ENCODE measurements at places on chromosomes 12 and 14. TPM values are rescaled to one million over a fixed set of nuclear protein-coding genes. Genes with fewer than 3 reads are reported as not detected.
A peak's percentile ranks its signal among the peaks of the same experiment; 100 is the strongest.

The ADGRD1 gene
- 4.9 TPM for total RNA-seq

The CCDC197 gene
- not detected for total RNA-seq

The FOXN4 gene
- total RNA-seq = not detected

The IAPP gene
- 111 TPM for total RNA-seq

The ZNF219 gene
- 39.2 TPM for total RNA-seq

The CELA1 gene
- not detected for total RNA-seq

The OR4K13 gene
- total RNA-seq = not detected

The HOXC12 gene
- total RNA-seq = not detected

The ACSM4 gene
- total RNA-seq = not detected

The ANAPC5 gene
- total RNA-seq = 135 TPM

The LRCOL1 gene
- not detected for total RNA-seq

- DNase-seq = no peak
These were observed 3.0 kb downstream of the GALNT8 start for GRCh38 chr12:4723226-4723625.

DNA sequence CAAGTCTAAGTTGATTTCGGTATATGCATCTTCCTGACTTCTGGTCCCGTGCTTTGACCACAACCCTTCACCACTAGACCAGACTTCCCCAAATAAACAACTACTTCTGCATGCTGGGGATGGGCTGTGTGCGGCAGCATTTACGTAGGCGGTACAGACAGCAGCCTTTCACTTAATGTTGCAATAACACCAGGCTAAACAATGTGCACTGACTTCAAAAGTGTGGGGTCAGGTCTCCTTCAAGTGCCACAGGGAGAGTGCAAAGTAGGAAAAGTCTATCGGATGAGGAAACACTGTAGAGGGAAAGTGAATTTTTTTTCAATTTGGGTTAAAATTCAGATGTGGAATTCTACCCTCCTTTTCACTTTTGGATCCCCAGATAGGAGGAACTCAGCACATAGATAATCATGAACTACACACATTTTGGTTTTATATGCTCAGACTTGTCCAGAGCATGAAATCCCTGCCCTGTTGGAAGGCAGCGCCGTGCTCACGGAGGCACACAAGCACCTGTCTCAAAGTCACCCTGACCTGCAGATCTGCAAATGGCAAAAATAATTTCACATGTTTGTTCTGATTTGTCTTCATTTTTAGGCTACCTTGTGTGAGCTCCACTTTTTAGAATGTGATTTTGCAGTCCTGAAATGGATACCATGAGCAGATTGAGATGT lies 3.6 kb upstream of the FOS start:
- peak; percentile 81 for DNase-seq

- DNase-seq = no peak
These were observed 62.8 kb downstream of the VWF start for GRCh38 chr12:6061660-6062059.

- DNase-seq = no peak
These were observed 77.4 kb downstream of the FBXL14 start for GRCh38 chr12:1517007-1517406.

DNA sequence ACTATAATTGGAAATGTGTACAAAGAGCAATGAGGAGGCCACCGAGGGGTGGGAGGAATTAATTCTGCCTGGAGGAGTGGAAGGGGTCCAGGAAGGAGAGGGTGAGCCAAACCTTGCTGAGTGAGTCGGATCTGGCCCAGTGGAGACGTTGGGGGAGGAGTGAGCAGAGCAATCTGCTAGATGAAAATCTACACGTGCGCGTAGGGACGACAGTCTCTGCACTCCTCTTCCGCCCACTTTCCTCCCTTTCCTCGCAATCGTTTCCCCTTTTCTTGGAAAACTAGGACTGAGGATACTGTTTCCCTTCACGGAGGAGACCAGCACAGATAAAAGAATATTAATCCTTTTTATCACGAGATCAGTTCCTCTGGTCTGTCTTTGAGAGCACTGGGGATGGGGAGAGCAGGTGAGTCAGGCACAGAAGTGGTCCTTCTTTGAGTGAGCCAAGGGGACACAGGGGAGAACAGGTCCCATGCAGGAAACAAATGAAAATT lies 2.9 kb upstream of the NAB2 start:
- no peak for DNase-seq

- DNase-seq = no peak
These were observed 46.7 kb downstream of the DAD1 start for GRCh38 chr14:22542360-22542759.

- DNase-seq = no peak
These were observed 196.6 kb downstream of the SLC25A21 start for GRCh38 chr14:36975834-36976233.

DNA sequence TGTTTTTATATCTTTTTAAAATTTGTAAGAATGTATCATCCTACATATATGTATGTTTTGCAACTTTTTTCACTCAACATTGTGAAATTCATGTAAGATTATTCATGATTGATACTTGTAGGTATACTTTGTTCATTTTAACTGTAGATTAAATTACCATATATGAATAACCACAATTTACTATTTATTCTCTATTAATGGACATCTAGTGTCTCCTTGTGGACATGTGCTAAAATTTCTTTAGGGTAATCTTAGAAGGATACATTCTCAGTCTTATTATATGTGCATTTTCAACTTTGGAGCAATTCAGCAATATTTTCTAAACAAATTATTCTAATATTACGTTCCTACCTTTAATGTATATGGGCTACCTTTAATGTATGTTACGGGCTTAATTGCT lies 192.4 kb downstream of the FUT8 start:
- DNase-seq = no peak

DNA sequence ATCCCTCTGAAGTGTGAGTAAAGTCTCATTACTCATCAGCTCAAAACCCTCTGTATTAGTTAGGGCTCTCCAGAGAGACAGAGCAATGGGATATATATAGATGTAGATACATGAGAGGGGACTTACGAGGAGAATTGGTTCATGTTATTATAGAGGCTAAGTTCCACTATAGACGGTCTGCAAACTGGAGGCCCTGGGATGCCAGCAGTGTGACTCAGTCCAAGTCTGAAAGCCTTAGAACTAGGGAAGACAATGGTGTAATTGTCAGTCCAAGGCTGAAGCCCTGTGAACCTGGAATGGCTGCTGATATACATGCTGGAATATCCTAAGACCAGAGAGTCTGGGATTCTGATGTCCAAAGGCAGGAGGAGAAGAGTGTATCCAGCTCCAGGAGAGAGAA lies 57.3 kb upstream of the CEP83 start:
- no peak for DNase-seq

GRCh38 chr12:12992418-12993130 lies 7.5 kb downstream of the HEBP1 start:
- peak; percentile 27 for DNase-seq

DNA sequence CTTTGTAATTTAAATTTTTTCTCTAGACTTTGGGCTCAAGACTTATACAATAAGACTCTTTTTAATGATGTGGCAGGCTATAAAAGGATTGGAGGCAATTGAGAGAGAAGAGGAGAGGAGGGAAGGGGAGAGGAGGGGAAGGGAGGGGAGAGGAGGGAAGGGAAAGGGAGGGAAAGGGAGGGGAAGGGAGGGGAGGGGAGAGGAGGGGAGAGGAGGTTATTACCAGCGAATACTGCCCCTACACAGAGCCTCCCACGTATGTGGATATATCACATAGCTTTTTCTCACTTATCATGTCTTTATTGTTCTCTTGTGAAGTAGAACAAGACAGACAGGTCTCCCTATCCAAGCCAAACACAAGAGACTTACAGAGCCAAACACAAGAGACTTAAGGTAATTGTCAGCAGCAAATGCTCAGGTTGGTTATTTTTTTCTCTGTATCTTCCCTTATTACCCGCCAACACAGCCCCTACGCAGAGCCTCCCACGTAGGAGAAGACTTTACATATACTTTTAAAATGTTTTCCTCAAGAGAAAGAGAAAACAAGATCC lies 63.1 kb downstream of the DRAM1 start:
- no peak for DNase-seq

DNA sequence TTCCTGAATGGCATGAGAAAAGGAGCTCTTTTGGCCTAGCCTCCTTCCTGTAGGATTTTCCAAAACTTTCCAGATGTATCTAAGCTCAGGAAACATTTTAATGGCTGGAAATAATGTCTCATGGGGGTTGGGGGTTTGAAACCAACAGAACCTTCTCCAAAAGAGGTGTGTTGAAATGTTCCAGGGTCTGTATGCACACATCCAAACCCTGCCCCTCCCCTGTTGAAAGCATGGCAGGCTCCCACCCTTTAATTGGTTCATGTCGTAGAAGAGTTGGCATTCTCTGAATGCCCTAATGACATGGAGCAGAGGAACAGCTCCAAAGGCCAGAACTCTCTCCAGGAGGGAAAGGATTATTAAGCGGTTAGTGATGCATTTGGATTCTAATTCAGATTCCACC lies 353.2 kb downstream of the ZFP36L1 start:
- no peak for DNase-seq

GRCh38 chr14:32259368-32260013 lies 56.4 kb upstream of the RNU6-8 start:
- no peak for DNase-seq

DNA sequence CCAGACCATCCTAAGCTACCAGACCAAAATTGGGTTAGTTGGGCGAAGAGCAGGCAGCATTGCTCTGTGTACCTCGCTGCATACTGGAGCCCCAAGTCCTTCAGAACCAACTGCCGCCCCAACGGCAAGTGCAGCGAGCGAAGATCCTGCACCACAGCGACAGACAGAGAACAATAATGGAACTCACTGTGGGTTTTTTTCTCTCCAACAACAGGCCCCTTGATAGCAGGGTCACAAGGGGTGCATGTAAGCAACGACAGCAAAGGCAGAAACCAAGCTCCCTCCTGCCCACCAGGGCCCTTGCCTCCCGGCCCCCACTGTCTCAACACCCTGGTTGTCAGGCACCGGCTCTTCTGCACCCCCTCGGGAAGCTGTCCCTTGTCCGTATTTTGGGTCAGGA lies 39.0 kb downstream of the RNF34 start:
- no peak for DNase-seq

- DNase-seq = no peak
These were observed 3.2 kb downstream of the PPP1R1A start for GRCh38 chr12:54585243-54585642.

GRCh38 chr14:81068176-81068782 lies 112.9 kb downstream of the TSHR start:
- DNase-seq = no peak

DNA sequence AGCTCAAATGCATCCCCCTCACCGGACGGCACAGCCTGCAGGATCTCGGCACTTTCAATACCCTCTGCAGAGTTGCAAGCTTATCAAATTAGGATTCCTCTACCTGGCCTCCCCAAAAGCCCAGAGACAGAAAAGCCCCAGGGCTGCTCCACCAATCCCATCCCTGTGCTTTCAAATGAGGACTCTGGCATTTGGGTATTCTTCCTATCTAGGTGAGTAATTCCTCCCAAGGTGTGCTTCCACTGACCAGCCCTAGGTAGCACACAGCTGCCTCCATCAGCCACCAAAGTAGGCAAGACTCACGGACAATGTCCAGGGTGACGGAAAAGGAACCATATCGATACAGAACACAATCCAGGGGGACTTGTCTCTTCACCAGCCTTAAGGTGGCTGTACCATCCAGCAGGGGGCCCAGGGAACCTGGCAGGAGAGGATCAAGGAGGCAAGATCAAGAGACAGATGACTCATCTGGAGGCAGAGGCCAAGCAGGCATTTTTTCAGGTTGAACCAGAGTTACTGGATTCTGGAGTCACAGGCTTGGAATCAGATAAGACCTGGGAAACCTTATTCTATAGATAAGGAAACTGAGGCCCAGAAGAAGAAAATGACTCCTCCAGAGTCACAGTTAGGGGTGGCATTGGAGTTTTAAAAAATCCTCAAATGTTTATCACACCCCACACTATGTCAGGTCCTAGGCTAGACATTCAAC lies 9.9 kb downstream of the PMEL start:
- peak; percentile 31 for DNase-seq

- DNase-seq = peak; percentile 39
These were observed 13.0 kb upstream of the PYGL start for GRCh38 chr14:50957296-50957695.
